Left ventricle myocardium inferior (tissue), 1 donor: ENCODE measurements at places on chromosomes 2 and 18. TPM values are rescaled to one million over a fixed set of nuclear protein-coding genes. Genes with fewer than 3 reads are reported as not detected.

GRCh38 chr18:44197832-44198611, 482.7 kb upstream of the SETBP1 start:
- no peak for DNase-seq

GRCh38 chr2:217568289-217568971, 434.4 kb downstream of the TNS1 start:
- DNase-seq, result no peak

GRCh38 chr2:636641-637405, 40.4 kb downstream of the TMEM18 start:
- DNase-seq, result peak; percentile 67

DNA sequence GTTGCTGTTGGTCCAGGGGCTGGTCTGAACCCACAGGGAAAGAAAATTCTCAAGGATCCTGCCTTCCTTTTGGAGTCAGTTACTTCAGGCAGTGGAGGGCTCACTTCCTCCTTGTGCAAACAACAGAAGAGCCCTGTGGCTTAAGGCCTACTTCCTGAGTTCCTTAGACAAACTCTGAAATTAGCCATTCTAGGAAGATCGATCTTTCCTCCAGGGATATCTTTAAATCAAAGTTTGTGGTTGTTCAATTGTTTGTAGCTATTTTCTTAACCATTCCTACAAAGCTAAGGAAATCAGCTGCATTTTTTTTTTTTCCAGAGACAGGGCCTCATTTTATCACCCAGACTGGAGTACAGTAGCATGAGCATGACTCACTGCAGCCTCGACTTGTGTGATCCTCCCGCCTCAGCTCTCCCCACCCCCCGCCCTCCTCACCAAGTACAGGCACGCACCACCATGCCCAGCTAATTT, 156.0 kb downstream of the TANC1 start:
- no peak for DNase-seq

- DNase-seq, result no peak
These were observed 3.2 kb downstream of the INO80C start for GRCh38 chr18:35494251-35495220.

- DNase-seq, result no peak
These were observed 116.2 kb upstream of the STPG4 start for GRCh38 chr2:47271054-47272000.

- no peak for DNase-seq
These were observed 4.9 kb upstream of the PNO1 start for GRCh38 chr2:68152681-68153347.

GRCh38 chr2:239893236-239893515, 132.0 kb downstream of the NDUFA10 start:
- DNase-seq, result no peak

GRCh38 chr2:144194326-144195071, 325.4 kb downstream of the ZEB2 start:
- no peak for DNase-seq

DNA sequence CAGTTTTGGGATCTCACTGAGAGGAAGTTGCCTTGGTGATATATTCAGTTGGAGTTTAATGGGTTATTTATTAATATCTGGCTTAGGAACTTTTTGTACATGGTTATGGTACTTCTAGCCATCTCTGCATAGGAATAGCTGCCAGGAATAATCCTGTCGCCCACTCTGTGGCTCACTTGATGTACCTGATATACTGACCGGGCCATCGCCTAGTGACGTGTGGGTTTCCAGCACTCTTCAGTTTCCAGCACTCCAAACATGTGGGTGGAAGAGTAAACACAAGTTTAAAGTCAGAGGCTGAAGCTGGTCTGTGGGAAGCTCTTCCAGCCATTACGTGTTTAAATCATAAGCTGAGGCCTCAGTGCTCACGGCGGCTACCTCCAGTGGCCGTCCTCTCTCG, 44.3 kb upstream of the AGAP1 start:
- DNase-seq, result no peak

- peak; percentile 44 for DNase-seq
These were observed 253.8 kb downstream of the TGIF1 start for GRCh38 chr18:3703732-3704176.

- DNase-seq, result no peak
These were observed 162.7 kb downstream of the INHBB start for GRCh38 chr2:120508567-120509041.

- no peak for DNase-seq
These were observed 868 bp downstream of the HSBP1L1 start for GRCh38 chr18:79965119-79965902.

GRCh38 chr2:207296265-207296948, 130.7 kb upstream of the KLF7 start:
- DNase-seq, result peak; percentile 20

DNA sequence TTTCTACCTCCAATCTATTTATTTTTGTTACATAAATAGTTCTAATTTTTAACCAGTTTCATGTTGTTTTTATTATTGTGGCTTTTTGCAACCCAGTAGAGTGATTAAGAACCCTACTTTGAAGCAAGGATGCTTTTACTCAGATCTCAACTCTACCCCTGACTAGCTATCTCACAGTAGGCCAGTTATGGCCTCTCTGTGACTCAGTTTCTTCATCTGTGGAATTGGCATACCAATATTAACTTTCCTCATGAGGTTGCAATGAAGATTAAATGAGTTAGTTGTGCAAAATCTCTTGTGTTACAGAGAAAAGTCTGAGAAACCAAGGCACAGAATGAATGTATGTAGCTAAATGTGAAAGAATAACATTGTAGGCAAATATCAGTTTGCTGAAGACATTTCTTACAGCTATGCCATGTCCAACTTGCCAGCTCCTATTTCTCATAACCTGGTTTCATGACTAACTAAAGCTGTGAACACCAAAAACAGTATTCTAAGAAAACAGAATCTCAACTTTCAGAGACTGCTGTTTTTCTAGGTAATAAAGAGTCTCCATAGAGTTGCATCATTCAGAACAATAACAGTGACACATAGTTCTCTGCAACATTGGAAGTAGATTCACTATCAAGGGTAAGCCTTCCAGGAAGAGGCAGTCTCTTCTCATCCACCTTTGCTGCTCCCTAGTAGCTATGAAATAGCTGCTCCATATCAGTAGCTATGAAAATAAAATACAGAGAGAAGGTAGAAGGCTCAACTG, 33.2 kb upstream of the CYTIP start:
- no peak for DNase-seq

GRCh38 chr2:161798027-161798426, 173.8 kb downstream of the SLC4A10 start:
- DNase-seq, result no peak

- DNase-seq, result no peak
These were observed 396.5 kb upstream of the SALL3 start for GRCh38 chr18:78582898-78583738.

DNA sequence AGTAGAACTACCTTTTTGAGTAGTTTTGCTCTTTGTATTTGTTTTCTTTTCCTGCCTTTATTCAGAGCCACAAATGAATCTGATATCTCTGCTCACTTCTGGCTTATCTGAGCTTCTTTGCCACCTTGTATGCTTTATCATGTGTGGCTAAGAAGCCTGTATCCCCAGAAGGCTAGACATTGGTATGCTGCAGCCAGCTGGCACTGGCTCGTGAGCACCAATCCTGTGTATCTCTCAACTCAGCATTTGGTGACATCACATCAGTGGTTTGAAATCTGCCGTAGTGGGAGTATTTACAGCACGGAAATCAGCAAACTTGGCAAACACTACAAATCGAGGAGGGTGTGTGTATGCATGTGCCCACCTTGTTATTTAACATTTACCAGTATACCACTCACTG, 183.7 kb upstream of the LHCGR start:
- DNase-seq, result no peak

- DNase-seq, result no peak
These were observed 66.8 kb upstream of the FOSL2 start for GRCh38 chr2:28325567-28326468.

CDK15 gene
- 0.16 TPM for total RNA-seq

PDCD1 gene
- 3.3 TPM for total RNA-seq

SULT1C2 gene
- 1.9 TPM for total RNA-seq

NEB gene
- 30.5 TPM for total RNA-seq

SIX2 gene
- total RNA-seq, result 0.91 TPM

PRKAG3 gene
- total RNA-seq, result 0.14 TPM

SATB2 gene
- 1.1 TPM for total RNA-seq

RAPGEF4 gene
- total RNA-seq, result 3.7 TPM

R3HDM1 gene
- 17.8 TPM for total RNA-seq
